Fibroblast of skin of right biceps (primary cell): ENCODE measurements at places on chromosomes 4 and X.

DNA sequence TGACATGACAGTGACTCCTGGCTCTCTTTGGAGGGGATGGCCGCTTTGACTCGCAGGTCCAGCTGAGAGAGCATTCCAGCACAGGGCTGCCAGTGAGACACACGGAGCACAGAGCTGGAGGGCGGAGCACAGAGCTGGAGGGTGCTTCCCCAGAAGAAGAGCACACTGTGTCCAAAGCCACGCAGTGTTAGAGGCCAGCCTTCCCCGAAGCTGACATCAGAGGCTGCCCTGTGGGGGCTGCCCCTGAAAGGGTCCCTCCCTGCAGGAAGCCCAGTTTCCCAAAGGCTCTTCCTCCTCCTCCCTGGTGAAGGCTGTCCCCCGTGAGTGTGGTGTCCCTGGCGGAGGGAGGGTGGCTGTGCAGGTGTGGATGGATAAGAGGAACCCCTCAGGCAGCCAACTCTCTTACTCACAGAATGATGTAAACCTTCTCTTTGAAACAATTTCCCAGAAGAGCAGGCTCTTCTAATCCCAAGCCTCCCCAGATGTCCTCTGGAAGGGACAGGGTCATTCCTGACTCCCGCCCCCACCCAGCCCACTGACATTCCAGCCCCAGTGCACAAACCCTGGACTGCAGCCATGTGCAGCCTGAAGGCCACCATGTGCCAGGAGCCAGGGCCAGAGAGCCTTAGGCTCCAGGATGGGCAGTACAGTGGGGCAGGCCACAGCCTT is 53.4 kb downstream of the PSAPL1 start:
- no peak for DNase-seq

- no peak for DNase-seq
These were observed 410.3 kb downstream of the CCSER1 start for GRCh38 chr4:90537491-90537890.

DNA sequence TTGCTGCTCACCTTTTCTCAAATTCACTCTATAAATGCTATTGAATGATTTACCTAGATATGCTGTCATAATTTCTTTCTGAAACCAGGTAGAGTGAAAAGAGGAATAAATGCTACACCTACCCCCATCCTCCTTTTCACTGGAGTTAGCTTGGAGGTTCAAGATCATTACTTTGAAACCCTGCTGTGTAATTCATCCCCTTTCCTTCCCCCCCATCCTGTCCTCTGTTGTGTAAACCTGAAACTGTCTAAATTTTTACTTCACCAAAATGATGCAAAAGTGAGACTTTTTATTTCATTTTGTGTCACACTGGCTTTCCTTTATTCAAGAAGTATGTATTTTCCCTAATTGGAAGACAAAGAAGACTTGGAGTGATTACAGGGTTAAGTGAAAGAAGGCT is 5.4 kb downstream of the ZCCHC18 start:
- no peak for DNase-seq

DNA sequence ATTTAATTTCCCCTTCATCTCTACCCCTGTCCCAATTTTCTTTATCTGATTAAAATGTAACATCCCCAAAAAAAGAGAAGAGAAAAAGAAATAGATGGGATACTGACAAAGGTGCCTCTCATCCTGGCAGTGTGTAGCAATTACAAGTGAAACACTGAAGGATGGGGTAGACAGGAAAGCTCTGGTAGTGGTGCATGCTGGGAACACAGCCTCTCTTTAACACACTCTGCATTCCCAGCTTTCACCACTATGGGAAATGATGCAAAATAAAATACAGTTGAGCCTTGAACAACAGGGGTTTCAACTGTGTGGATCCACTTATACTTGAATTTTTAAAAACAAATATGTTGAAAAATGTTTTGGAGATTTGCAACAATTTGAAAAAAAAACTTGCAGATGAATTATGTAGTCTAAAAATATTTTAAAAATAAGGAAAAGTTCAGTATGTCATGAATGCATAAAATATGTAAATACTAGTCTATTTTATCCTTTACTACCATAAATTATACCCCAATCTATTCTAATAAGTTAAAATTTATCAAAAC is 239.2 kb upstream of the DDX53 start:
- no peak for DNase-seq

DNA sequence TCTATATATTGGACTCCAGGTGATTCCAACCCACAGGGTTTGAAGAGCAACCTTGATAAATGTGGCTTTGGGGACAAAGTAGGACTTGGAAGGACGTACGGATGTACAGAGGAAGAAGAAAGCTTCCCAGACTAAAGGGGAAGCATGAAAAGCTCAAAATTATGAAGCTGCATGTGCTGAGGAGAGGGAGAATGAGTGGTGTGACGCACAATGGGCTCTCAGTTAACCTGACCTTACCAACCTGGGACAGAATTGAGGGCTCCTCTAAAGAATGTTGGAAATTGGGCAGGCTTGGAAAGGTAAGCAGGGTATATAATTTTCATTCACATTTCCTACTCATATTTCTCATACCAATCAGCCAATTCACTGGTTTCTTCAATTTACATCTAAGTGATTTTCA is 10.5 kb upstream of the TIGD2 start:
- no peak for DNase-seq

DNA sequence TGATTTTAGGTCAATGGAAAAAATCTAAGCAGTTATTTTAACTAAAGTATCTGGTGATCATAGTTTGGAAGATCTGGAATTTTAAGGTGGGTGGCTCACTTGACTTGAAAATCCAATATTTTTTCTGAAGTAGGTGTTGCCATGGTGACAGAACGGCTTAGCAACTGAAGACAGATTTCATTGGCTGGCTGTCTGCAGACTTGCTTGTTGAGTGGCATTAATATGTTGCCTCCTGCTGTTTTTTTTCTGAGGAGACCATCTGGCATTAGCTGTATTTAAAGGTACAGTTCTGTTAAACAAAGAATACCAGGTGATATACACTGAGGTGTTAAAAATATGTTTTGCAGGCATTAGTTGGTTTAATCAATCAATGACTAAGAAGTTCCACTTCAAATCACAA is 19.8 kb downstream of the CPE start:
- DNase-seq = no peak

DNA sequence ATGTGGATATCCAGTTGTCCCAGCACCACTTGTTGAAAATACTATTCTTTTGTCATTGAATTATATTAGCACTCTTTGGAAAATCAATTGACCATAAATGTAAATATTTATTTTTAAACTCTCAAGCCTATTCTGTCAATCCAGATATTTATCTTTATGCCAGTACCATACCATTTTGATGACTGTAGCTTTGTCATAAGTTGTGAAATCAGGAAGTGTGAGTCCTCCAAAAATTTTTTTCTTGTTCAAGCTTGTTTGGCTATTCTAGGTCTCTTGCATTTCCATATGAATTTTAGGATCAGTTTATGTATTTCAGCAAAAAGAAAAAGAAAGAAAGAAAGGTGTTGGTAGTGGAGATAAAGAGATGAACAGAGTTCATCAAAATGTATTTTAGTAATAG is 8.2 kb upstream of the SMPX start:
- no peak for DNase-seq

DNA sequence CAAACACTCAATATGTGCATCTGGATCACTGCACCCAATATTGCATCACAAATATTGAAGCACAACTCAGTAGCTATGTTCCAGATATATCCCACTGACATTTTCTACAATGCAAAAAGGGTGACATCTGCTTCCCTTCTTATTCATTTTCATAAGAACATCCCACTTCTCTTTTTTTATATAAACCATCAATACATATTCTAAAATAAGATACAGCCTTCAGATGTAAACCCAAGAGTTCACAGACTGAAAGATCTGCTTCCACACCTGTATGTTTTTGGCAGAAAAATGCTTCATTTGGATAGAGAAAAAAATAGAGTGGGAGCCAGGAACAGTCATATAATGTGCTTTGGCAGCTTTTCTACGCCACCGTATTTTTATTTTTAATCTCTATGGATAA is 815.6 kb upstream of the ADGRL3 start:
- DNase-seq = no peak

GRCh38 chr4:139028191-139028661 is 12.6 kb downstream of the NOCT start:
- DNase-seq = no peak

GRCh38 chrX:118521435-118521834 is 25.8 kb downstream of the DOCK11 start:
- DNase-seq = peak; percentile 65

- no peak for DNase-seq
These were observed 47.9 kb upstream of the UNC5C start for GRCh38 chr4:95596676-95597075.

DNA sequence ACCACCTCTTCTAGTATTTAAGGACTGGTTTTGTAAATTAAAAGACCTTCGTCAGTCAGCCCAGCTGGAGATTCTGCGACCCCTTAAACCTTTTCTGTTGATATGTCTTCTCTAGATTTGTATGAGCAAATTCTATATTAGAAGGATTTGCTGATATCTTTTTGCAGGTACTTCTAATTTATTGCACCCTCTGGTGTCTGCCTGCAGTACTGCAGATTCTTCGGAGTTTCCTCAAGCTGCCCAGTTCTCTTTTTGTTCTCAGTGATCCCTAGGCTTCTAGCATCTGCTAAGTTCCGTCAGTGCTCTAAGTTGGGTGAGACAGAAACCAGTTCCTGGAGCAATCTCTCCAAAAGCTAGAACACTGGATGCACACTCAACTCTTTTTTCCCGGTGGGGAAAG is 545.2 kb downstream of the C4orf33 start:
- DNase-seq = peak; percentile 30

DNA sequence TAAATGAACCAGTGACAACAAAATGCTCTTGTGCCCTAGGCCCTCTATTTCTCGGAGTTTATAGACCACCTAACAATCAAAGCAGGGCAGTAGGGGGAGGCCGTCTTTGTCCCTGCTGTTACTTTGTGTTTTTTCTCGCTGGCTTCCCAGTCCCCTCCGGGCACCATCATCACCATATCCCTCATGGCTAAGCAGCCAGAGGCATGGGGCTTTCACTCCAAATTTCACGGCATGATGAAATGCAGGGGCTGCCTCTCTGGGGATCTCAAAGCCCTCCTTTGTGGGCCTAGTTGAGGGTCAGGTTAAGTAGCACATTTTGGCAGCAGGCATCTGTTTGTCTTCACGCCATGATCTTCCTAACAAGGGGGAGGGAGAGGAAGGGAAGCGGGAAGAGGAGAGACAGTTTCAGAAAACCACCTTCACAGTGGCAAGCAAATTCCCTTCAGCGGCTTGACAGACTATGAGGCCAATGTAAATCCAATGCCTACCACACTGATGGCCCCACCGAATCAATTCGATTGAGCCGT is 91.9 kb downstream of the ANOS1 start:
- no peak for DNase-seq

DNA sequence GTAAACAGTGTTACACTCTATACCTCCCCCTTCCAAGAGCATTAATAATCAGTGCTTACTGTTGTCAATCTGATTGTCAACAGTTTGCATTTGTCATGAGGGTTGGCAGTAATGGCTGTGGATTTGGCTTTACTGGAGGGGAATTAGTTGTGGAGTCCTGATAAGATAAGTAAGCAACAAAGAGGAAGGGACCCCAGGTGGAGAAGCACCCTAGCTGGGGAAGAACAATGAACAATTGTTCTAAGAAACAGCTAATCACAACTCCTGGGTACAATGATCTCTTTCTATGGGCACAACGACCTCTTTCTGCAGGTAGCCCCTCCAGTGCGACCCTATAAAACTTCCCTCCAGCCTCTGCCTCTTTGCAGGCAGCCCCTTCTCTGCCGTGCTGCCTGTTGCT is 53.2 kb upstream of the CDKN2AIP start:
- no peak for DNase-seq

DNA sequence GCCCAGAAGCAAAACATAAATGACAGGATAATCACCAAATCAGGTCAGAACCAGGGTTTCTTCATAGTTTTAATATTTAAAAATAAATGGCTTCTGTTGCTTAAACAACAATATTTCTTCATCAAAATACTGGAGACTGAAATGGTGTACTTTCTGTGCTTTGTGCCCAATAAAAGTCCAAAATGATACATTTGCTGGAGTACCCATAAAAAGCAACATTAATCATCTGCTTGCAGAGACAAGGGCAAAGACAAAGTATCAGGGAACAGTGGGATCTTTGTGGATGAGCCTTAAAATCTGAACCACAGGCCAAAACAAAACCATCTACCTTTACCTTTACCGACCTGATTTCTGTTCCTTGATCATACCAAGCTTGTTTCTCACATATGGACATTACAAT is 683.9 kb upstream of the ATOH1 start:
- no peak for DNase-seq

- no peak for DNase-seq
These were observed 362.0 kb upstream of the AMOT start for GRCh38 chrX:113202601-113203000.

DNA sequence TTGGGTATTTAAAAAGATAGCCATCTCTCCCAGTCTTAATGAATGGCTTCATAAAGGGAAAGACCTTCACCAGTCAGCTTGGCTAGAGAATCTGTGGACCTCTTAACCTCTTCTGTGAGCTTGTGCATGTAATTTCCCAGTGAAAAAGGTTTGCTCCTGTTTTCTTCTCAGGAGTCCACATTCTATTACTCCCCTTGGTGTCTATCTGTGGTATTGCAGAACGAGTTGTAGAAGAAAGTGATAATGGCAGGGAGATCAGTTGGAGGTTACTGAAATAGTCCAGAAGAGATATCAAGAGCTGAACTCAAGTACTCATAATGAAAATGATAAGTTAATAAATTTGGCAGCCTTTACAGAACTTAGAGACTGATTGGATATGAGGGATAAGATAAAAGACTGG is 16.5 kb upstream of the VAMP7 start:
- no peak for DNase-seq

- peak; percentile 45 for DNase-seq
These were observed 508.6 kb upstream of the EPHA5 start for GRCh38 chr4:66178906-66179305.

GRCh38 chrX:133412665-133413064 is 2.6 kb downstream of the GPC4 start:
- DNase-seq = no peak

DNA sequence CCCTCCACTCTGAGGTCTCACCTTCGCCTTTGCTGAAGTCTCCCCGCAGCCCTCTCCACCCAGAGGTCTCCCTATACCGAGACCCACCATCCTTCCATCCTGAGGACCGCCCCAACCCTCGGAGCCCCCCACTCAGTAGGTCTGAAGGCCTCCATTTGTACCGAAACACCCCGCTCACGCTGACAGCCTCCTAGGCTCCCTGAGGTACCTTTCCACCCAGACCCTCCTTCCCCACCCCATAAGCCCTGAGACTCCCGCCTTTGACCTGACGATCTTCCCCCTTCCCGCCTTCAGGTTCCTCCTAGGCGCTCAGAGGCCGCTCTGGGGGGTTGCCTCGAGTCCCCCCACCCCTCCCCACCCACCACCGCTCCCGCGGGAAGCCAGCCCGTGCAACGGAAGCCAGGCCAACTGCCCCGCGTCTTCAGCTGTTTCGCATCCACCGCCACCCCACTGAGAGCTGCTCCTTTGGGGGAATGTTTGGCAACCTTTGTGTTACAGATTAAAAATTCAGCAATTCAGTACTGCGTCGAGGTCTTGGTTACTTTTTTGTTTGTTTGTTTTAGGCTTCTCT is 5.0 kb downstream of the SOD3 start:
- DNase-seq = no peak

GRCh38 chr4:90718931-90719330 is 591.7 kb downstream of the CCSER1 start:
- DNase-seq = no peak
